T-helper 17 cell (primary cell): ENCODE measurements at places on chromosomes 1 and 21.

DNA sequence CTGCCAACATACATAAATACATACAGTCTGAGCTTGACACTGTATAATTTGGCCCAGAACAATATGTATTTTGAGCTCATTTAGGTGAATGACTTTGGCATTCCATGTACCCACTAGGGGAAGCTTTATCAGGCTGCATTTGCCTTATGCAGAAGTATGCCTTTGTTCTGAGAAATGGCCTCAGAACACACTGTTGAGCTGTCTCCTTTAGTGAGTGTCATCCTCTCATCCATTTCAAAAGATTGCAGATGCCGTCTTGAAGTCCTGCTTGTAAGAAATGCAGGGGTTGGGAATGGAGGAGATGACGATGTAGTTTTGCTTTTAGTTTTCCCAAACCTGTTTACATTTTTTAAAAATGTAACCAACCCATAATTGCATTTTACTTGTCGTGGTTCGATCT, 14.8 kb upstream of the NBL1 start:
- DNase-seq = no peak

DNA sequence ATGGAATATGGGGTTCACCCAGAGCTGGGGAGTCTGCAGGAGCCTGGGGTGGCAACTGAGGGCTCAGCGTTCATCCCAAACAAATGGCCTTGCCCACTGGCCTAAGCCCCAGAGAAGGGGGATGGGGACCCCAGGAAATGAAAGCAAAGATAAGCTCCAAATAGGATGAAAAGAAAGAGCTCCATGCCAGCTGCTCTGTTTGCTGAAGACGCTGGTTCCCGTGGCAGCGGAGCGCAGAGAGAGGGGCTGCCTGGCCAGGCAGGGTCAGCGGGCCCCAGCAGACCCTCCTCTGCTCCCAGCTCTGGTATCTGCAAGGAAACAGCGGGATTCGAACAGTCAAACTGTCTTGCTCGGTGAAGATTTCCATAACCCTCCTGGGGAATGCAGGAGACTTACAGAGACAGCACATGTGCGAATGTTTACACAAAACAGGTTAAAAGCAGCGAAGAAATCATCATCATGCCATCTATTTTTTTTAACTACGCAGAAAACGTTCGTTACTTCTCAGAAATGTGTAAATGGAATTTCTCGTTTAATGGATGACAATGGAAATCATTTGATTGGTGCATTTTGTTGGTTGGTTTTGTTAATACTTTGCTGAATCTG, 94.4 kb downstream of the PDE9A start:
- DNase-seq = no peak

DNA sequence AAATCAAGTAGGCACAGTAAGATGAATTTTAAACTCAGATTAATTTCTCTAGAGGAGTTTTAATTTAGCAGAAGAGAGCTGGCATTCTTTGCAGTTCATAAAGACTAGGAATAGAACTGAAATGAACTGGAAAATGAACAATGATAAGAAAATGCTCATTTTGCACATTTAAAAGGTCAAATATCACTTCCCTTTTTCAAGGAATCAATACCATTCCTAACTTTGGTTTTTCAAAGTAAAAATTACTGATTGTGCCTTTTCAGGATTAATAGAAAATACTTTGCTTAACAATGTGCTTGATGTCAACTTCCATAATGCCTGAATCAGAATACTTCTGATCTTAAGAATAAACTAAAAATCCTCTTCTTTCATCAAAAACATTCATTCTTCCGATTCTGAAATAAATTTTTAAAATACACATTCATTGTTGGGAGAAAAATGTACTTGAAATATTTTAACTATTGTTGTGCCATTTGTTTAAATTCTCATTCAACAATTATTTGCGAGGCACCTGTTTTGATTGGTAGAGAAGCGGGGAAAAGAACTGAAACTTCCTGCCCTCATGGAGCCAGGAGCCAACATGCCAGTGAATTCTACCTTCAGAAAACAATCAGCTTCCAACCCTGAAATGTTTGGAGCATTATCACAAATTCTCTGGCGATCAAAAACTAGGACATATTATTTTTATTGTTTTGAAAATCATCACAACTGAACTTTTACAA, 2.1 kb downstream of the SCAF4 start:
- DNase-seq = no peak

- DNase-seq = no peak
These were observed 86.1 kb upstream of the ADGRL2 start for GRCh38 chr1:81714636-81715035.
